ENCODE measurements at places on chromosomes 6 and 20.

- no peak for DNase-seq
These were observed 18.8 kb downstream of the ZNF292 start for GRCh38 chr6:87174078-87174579.

DNA sequence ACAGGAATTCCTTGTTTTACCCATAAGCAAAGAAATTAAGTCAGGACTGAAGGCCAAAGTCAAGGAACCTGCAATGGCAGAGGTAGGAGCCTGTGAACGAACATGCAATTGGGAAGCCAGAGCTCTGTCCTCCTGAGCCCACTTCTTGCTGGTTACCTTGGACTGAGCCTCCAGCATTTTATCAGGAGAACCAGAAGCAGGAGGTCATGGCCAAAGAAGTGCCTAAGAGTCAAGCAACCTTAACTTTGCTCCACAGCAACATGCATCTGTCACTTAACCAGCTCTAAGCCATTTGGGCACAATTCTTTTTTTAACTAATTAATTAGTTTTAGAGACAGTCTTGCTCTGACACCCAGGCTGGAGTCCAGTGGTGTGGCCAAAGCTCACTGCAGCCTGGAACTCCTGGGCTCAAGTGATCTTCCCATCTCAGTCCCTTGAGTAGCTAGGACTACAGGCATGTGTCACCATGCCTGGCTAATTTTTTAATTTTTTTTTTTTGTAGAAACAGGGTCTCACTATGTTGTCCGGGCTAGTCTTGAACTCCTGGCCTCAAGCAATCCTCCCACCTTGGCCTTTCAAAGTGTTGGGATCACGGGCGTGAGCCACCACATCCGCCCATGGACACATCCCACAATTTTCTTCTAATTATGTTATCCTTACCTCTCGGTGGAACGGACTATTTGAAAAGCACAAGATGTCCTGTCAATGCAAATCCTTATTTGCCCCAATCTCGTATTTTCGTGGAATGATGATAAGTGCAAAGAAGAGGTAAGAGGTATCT, 334.2 kb downstream of the CD83 start:
- DNase-seq = no peak

DNA sequence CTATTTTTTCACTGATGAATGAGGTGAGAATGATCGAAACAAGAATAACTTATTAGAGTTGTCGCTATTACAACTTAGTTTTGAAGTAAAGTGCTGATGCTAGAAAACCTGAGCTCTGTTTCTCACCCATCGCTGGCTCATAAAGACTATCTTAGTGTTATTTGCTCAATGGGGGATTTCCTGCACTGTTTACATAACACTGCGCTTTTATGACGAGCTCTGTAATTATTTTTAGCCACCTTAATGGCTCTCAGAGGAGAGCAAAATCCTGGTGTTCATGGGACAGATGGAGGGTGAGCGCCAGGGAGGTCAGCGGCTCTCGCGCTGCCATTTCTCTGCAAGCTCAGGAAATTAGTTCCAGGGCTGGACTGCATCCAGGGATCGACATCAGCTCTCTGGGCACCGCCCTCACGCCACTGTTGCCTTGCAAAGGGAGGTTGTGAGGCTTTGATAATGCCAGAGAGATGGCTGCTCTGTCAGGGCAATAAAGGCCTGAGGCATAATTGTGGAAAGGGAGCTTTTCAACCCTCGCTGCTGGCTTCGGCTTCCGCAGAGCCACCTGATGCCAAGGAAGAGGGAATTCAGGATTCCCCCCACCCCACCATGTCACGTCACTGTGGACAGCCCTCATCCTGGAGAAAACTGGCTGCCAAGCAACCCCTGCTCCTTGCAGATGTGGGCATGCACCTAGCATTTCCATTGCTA, 72.0 kb downstream of the DACT2 start:
- no peak for DNase-seq

GRCh38 chr6:82000551-82000950, 247.0 kb downstream of the IBTK start:
- no peak for DNase-seq

DNA sequence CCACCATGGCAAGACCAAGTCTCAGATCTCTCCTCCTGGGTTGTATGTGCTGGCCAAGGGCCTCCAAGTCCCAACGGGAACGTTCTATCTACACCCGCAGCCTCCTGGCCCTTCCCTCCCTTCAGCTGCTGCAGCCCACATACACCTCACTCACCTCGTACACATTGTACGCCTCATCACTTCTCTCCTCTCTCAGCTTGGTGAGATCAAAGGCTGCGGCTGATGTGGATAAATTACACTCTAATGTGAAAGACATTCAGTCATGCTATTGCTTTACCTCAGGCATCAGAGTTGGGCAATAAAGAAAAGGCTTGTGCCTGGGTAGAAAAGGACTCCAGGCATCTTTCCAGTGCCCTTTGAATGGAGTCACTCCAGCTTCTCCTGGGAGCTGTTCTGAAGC, 135.3 kb upstream of the FOXQ1 start:
- no peak for DNase-seq

GRCh38 chr6:39420300-39421265, 98.1 kb upstream of the KCNK16 start:
- DNase-seq = no peak

GRCh38 chr20:41783423-41784208, 165.4 kb upstream of the CHD6 start:
- DNase-seq = no peak

DNA sequence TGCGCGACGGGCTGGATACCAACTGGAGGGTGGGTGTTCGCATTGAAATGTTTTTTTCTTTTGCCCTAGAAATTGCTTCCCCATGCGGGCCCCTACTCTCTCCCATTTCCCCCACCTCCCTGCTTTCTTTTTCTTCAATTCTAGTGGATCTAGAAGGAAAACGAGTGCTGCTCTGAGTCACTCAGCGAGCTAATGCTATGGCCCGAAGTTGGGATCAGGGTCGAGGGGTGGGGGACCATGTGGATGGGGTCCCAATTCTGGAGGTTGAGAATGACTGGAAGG, 71.5 kb downstream of the SOX4 start:
- no peak for DNase-seq

DNA sequence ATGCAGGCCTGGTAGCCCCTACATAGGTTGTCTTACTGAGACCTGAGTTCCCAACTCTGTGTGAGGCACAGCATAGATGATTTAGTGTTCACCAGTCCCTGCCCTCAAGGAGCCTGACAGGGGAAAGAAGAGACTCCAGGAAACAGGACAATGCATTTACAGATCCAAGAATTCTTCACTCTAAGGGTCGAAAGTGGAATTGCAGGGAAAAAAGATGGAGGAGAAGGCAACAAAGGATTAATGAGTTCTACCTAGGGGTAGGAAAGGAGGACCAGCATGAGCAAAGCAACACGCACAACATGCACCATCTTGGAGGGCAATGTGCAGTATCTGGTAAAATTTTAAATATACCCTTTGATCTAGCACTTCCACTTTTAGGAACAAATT, 5.9 kb downstream of the SPAG4 start:
- DNase-seq = no peak

- DNase-seq = peak; percentile 91
These were observed 105.2 kb upstream of the CARMIL1 start for GRCh38 chr6:25173951-25174474.

DNA sequence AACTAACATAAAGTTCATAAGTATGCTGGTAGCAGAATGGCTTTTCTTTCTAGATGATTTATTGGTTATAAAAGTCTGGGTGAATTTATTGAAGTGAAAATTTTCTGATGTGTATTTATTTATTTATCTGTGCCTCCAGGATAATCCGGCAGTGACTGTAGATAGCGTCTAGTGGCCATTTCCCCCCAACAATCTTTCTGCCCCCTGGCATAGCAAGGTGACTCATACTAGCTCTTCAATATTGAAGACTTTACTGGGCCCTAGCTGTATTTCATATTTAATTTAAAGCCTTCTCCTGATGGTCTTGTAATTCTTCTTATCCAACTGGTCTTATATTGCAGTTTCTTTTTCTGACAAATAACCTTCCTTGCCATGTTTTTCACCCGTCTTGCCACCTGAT, 154.1 kb upstream of the SGK1 start:
- DNase-seq = no peak

DNA sequence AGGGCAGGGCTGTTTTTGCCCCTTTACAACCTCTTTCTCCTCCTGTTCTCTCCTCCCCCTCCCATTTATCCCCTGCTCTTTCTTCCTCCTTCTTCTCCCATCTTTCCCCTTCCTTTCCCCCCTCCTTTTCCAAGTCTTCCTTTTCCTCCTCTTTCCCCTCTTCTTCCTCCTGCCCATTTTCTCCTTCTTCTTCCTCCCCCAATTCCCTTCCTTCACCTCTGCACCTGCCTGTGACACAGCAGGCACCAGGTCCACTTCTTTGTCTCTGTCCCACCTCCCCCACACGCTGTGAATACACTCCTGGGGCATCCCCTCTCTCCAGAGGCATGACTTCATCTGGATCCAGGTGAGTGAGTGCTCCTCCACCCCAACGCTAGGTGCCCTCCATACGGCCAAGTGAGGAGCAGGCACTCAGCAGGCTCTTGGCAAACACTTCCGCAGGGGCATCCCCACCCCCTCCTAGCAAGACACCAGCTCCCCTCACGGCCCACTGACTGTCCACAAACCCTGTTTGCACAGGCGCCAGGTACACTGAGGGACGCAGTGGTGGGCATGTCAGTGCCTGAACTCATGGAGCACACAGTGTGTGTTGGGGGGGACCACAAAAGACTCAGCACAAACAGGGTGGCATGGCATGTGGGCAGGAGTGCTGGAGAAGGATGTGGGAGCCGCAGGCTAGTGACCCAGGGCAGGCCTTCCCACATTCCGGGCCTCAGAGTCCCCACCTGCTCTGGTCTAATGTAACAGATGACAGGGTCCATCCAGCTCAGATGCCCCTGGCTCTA, 10.7 kb upstream of the TLDC2 start:
- no peak for DNase-seq

GRCh38 chr6:108993876-108994275, 100.8 kb downstream of the SESN1 start:
- DNase-seq = no peak

GRCh38 chr20:24820345-24820744, 128.7 kb upstream of the CST7 start:
- DNase-seq = no peak

- no peak for DNase-seq
These were observed 215.0 kb downstream of the SYNDIG1 start for GRCh38 chr20:24684421-24684871.

- no peak for DNase-seq
These were observed 305.2 kb upstream of the CITED2 start for GRCh38 chr6:139679516-139680179.

DNA sequence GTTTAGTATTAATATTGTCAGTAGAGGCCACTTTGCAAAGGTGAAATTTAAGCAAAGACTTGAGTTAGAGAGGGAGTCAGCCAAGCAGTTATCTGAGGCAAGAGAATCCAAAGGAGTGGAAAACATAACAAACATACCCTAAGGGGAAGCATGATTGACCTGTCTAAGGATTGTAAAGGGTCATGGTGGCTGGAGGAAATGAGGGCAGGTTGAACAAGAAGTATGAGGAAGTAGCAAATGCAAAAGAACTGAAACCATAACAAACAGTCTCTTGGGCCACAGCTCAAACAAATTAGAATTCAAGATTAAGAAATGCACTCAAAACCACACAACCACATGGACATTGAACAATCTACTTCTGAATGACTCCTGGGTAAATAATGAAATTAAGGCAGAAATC, 103.2 kb downstream of the FBXO5 start:
- DNase-seq = no peak

GRCh38 chr6:66578362-66578761, 871.3 kb upstream of the EYS start:
- DNase-seq = no peak

GRCh38 chr20:10651227-10651990, 22.4 kb downstream of the JAG1 start:
- DNase-seq = no peak

GRCh38 chr6:106287215-106287614, 38.3 kb downstream of the ATG5 start:
- DNase-seq = no peak

DNA sequence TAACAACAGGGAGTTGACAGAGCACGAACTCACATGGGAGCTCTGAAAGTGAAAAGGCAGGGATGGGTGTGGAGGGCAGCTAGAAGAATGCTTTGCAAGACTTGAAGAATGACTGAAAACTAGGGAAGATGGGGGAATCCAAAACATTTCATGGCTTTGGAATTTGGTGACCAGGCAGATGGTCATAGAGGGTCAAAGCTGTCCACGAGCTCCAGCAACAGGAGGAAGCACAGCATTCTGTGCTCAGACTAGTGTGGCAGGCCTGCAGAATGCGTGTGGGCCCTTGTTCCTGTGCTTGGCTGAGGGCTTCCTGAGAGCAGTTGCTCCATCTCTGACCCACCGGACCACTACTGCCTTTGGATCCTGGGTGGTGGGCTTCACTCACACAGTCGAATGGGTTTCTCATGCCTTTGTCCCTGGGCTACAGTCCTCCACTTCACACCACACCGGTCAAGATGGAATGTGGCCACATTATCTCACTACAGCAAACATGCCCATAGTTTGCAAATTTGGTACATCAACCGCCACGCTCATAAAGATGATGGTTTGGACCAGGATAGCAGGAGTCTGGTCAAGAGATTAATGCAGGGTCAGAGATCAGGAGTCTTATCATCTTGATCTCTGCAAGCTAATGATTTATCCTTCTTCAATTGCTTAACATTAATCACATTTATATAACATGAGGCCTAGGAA, 100.7 kb downstream of the SGK1 start:
- no peak for DNase-seq

GRCh38 chr6:154457046-154457713, 53.3 kb downstream of the CNKSR3 start:
- DNase-seq = no peak

DNA sequence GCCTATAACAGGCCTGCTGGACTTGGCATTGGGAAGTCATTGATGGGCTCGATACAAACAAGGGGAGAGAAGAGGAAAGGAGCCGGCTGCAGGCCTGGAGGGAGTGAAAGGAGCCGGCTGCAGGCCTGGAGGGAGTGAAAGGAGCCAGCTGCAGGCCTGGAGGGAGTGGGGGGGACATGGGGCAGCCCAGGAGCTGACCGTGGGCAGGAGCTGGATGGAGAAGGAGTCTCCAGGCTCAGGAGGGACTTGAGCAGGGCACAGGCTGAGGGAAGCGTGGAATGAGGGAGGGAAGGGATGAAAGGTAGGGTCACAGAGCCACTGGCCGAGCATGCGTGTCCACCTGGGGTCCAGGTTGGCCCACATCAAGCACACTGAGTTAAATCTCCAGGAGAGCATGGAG, 32.0 kb downstream of the RPP40 start:
- no peak for DNase-seq

DNA sequence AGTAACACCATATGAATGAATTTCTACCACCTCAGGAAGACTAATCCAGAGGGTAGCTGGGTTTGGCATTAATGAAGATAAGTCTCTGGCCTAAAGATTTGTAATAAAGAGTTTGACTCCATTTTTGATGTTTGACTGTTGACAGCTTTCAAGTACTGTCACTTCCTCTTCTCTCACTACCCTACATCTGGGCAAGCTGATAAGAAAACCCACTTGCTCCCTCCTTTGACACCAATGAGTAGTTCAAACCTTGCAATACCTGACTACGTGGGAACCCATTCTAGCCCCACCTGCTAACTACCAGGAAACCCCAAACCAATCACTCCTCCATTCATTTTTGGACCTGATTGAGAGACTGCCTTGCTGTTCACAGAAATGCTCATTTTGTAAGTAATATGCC, 621.5 kb downstream of the TENT5A start:
- DNase-seq = no peak
